ENCODE measurements at places on chromosomes 6 and 20.

DNA sequence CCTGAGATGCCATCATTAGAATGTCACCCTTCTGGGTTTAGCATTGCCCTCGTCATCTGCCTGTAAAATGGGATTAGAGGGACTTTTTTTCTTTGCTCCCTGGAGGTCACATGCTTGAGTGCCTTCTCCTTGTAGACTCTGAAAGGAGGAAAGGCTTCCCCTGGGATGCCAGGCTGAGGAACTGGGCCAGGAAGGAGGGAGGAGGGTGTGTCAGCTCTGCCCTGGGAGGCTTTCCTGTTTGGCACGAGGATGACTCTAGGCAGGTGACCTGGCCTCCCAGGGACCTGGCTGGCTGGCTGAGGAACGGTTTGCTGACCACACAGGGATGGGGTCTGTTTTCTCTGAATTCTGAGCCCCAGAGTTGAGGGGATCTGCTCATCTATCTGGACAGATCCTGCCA lies 137.9 kb upstream of the RNF24 start:
- no peak for DNase-seq

DNA sequence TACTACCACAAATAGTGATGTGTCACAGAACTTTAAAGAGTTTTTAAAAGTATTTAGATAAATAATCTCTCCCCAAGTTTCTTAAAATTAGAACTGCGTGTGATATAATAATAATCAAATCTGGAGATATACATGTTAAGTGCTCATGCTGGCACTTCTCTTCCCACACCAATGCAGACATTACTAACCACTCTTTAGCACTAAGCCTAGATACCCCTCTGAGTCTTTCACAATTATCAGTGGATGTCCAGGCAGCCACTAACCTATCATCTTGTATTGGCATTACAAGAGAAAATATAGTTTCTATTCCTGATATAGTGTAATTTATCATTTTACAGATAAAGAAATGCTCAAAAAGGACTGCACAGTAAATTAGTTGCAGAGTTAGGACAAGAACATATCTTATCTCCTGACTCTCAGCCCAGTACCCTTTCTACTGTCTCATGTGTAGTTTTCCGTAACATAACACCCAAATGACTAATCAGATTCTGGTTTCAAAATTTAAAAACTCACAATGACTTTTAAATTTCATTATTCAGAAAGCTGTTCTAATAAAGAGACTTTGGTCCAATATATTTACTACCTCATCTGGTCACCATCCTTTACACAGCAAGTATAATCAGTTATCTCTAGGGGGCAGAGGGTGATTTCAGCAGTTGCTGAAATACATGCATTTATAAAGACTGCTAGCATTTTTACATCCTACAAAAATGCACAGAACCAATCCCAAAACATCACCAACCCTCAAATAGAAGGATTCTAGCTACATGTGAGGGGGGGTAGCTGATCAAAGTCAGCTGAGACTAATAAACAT lies 215.5 kb upstream of the MCHR2 start:
- no peak for DNase-seq

DNA sequence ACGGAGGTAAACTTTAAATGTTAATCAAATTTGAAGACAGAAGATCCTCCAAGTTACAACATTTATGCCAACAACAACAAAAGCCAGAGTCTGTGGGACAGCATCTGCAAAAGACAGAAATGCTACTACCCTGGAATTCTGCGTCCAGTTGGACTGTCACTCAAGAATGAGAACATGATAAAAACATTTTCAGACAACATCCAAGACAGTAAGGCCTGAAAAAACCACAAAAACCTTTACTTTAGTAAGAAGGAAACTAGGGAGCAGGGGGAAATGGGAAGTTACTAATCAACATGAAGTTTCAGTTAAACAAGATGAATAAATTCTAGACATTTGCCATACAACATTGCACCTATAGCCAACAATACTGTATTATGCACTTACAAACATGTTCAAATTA lies 77.6 kb downstream of the MLIP start:
- no peak for DNase-seq

DNA sequence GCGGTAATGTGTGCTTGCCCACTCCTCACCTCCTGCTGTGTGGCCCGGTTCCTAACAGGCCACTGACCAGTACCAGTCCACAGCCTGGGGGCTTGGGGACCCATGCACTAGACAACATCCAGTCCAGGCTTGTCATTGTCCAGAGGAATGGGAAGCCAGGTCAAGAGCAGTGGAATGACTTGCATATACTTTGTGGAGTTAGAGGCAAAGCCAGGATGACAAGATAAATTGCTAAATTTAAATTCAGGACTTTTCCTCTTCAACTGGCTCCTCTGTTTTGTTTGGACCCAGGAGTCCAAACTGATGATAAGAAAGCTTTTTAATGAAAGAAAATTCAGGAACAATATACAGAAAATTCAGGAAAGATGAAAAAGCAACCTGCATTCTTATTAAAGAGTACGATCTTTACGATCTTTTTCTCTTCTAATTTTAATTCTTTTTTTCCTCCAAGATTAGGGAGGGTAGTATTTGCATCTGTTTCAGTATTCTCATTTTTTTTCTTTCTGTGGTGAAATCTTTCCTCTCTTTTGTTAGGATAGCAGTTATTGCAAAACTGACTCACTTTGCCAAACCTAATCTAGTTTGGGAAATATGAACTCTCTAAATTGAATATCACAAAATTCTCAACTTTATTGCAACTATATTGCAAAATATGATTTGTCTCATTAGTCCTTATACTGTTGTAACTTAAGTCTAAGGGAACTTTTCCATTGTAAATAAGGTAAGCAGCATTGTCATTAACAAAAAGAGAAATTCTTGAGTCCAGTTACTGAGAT lies 48.2 kb downstream of the DCBLD1 start:
- no peak for DNase-seq

- DNase-seq: no peak
Observed at GRCh38 chr6:29679962-29680361, 990 bp downstream of the ZFP57 start.

Measured in hippocampal formation (tissue), 2 donors.